ENCODE measurements at places on chromosomes 16 and 17. TPM values are rescaled to one million over a fixed set of nuclear protein-coding genes. Genes with fewer than 3 reads are reported as not detected.

GRCh38 chr16:68793401-68793857, 49.9 kb upstream of the TANGO6 start:
- no peak overlapping the region for H3K27ac ChIP-seq
- H3K27me3 ChIP-seq: no peaks in the 10 kb centered on the region
- no peak for DNase-seq
- H3K4me3 ChIP-seq: no peak overlapping the region
- no peaks in the 10 kb centered on the region for H3K4me1 ChIP-seq

DNA sequence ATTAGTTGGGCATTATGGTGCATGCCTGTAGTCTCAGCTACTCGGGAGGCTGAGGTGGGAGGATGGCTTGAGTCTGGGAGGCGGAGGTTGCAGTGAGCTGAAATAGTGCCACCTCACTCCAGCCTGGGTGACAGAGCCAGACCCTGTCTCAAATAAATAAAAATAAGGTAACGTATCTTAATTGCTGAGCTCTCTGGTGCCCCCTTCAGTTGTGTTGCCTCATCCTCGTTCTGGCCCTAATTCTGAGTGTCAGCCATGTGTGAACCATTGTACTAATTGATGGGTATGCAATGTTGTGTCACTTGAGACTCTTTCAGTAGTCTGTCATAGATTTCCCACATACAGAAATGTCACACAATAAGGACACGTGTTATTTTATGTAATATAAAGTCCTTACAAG, 363.1 kb upstream of the RBFOX1 start:
- no peaks in the 10 kb centered on the region for H3K36me3 ChIP-seq
- H3K4me3 ChIP-seq: no peak overlapping the region
- no peak for DNase-seq
- H3K4me1 ChIP-seq: no peaks in the 10 kb centered on the region

Gene LGALS9B
- total RNA-seq: not detected

Gene AKAP10
- 36.0 TPM for total RNA-seq

Gene HLF
- 4.3 TPM for total RNA-seq

GRCh38 chr17:57249520-57249919, 6.8 kb upstream of the MSI2 start:
- no peaks in the 10 kb centered on the region for H3K4me1 ChIP-seq
- no peaks in the 10 kb centered on the region for H3K36me3 ChIP-seq
- H3K27me3 ChIP-seq: no peaks in the 10 kb centered on the region
- DNase-seq: no peak

DNA sequence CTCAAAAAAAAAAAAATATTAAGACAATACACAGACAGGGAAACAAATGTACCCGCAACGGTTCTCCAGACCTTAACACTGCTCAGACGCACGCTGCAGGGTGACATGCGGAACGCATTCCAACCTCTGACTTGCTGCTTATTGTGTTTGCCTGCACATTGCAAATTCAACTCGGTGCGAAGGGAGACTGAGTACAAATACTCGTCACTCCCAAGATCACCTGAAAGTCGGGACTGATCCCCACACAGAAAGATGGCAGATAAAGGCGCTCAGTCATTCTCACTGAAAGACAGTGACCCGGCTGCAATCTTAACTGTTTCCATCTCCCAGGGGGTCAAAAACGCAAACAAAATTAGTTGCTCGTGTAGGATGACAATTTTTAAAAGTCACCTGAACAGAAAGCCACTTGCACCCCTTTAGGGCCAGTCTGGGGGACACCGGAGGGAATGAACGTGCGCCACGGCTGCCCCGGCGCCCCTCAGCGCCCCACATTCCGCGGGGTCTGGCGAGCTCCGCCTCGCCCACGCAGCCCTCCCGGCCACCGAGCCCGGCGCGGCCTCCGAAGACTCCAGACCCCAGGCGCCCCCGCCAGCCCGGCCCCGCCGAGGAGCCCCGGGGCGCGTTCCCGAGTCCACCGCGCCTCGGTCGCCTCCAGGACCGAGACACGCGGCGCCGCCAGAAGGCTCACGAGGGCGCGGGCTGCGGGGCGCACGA, 589 bp downstream of the CLCN7 start:
- no peak overlapping the region for H3K27ac ChIP-seq
- DNase-seq: no peak
- H3K4me1 ChIP-seq: peaks cover 41% of the 10 kb centered on the region
- H3K4me3 ChIP-seq: peak overlapping the region; percentile 62
- no peaks in the 10 kb centered on the region for H3K27me3 ChIP-seq

DNA sequence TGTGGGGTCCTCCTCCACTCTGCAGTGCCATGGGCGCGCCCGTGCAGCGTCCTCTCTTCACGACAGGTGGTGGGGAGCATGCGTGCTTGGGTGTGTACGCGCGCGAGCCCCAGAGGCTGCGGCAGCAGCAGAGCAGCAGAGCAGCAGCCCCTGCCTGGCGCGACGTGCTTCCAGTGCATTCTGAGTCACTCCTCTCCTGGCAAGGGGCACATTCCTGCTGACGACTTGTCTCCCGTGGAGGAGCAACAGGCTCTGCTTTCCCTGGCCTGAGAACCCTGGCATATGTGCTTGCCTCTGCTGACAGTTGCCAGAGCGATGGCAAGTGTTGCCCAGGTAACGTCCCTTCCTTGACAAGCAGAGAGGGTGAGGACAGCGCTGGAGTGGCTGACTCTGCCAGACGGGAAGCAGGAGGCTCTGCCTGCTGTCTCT, 133.8 kb upstream of the PLCG2 start:
- peaks cover 3% of the 10 kb centered on the region for H3K4me1 ChIP-seq
- H3K4me3 ChIP-seq: no peak overlapping the region
- peaks cover 6% of the 10 kb centered on the region for H3K36me3 ChIP-seq
- no peaks in the 10 kb centered on the region for H3K27me3 ChIP-seq
- no peak overlapping the region for H3K27ac ChIP-seq

DNA sequence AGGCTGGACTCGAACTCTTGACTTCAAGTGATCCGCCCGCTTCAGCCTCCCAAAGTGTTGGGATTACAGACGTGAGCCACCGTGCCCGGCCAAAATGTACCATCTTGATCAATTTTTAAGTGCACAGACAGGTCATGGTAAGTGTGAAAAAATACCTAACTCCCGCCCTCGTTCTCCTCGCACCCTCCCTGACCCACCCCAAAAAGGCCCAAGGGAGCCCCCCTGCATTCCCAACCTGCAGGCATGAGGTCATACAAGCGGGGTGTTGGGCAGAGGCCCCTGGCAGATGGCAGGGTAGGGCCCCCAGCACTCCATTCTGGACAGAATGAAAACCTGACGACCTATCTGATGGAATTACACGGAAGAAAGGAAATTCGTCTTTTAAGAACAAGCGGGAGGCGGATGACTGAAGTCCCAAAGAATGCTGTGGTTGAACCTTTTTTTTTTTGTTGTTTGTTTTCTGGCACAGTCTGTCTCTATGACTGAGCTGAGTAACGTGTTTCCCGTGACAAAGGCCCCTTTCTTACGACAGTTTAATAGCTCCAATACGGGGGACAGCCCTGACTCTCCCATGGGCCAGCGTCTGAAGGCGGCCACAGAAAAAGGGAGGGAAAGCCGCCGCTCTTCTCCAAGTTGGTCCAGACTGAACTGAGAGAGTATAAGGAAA, 376.4 kb downstream of the SLC39A11 start:
- H3K4me1 ChIP-seq: peaks cover 23% of the 10 kb centered on the region
- H3K27me3 ChIP-seq: no peaks in the 10 kb centered on the region
- no peak for DNase-seq
- H3K27ac ChIP-seq: no peak overlapping the region

Gene IRX6
- total RNA-seq: not detected

- H3K27me3 ChIP-seq: no peaks in the 10 kb centered on the region
- no peaks in the 10 kb centered on the region for H3K36me3 ChIP-seq
- no peak overlapping the region for H3K4me3 ChIP-seq
- H3K4me1 ChIP-seq: peaks cover 27% of the 10 kb centered on the region
- no peak for DNase-seq
- H3K27ac ChIP-seq: no peak overlapping the region
Observed at GRCh38 chr16:2748757-2749455, 3.5 kb upstream of the SRRM2 start.

Gene ZG16
- total RNA-seq: not detected

DNA sequence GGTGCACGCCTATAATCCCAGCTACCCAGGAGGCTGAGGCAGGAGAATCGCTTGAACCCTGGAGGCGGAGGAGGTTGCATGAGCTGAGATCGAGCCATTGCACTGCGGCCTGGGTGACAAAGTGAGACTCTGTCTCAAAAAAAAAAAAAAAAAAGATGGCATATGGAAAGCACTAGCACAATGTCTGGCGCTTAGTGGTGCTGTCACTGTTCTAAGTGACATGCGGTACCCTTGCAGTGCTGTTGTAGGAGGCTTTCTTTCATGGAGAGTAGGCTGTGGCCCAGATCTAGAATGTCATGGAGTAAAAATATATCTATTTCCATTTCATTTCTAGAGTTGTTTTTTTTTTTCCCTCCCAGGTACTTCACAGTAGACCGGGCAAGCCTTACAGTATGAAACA, 14.6 kb upstream of the METTL9 start:
- no peaks in the 10 kb centered on the region for H3K36me3 ChIP-seq
- no peak for DNase-seq
- H3K27ac ChIP-seq: no peak overlapping the region
- H3K27me3 ChIP-seq: no peaks in the 10 kb centered on the region

DNA sequence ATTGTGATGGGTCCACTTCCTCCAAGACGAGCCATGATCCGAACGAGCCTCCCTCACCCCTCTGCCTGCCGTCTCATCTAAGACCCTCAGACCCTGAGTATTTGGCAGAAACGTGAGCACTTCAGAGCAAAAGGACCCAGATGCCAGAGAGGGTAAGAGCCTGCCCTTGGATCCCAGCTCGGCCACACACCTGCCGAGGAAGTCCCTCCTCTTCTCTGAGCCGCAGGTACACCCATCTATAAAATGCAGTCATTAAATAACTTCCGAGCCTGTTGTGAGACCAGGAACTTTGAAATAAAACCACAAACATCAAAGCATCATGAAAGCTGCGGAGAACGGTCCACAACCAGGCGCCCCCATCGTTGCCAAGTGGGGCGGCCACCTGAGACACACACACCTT, 64.8 kb upstream of the DOC2B start:
- H3K4me1 ChIP-seq: no peaks in the 10 kb centered on the region
- no peak overlapping the region for H3K4me3 ChIP-seq
- no peak overlapping the region for H3K27ac ChIP-seq
- no peaks in the 10 kb centered on the region for H3K27me3 ChIP-seq
- DNase-seq: no peak

- peaks cover 67% of the 10 kb centered on the region for H3K4me1 ChIP-seq
- peak overlapping the region; percentile 72 for H3K27ac ChIP-seq
- DNase-seq: peak; percentile 48
- H3K36me3 ChIP-seq: no peaks in the 10 kb centered on the region
- H3K4me3 ChIP-seq: peak overlapping the region; percentile 22
Observed at GRCh38 chr16:85309656-85310587, 197.7 kb upstream of the CIBAR2 start.

Gene TCAP
- 6.4 TPM for total RNA-seq

- no peaks in the 10 kb centered on the region for H3K36me3 ChIP-seq
- H3K4me1 ChIP-seq: peaks cover 33% of the 10 kb centered on the region
- H3K27ac ChIP-seq: no peak overlapping the region
- no peak for DNase-seq
- no peak overlapping the region for H3K4me3 ChIP-seq
Observed at GRCh38 chr17:8744086-8744785, 400 bp downstream of the CCDC42 start.

DNA sequence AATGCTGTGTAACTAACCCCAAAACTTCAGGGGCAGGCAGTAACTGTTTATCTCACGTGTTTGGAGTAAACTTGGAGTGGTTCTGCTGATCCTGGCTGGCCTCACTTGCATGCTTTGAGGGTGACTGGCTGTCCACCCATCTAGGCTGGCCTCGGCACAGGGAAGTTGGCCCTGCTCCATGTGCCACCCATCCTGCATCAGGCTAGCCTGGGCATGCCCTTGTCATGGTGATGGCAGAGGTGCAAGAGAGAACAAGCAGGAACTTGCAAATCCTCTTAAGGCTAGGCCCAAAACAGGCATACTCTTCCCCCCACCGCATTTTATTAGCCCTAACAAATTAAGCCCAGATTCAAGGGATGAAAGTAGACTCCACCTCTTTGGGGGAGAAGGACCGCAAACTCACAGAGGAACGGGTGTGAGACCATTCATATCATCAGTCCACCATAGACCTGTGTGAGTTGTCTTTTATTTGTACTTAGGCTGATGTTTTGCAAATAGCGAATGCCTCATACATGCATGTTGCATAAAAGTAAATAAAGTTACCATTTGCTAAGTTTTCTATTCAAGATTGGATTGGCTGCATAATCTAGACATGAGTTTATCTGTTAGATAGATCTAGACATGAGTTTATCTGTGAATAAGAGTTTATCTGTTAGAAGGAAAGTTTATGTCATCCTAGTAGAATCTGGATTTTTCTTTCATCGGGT, 221.0 kb downstream of the CCDC182 start:
- no peak for DNase-seq
- no peak overlapping the region for H3K4me3 ChIP-seq
- H3K27ac ChIP-seq: no peak overlapping the region
- peaks cover 5% of the 10 kb centered on the region for H3K4me1 ChIP-seq

- no peaks in the 10 kb centered on the region for H3K36me3 ChIP-seq
- H3K4me3 ChIP-seq: no peak overlapping the region
- H3K4me1 ChIP-seq: no peaks in the 10 kb centered on the region
- no peak for DNase-seq
- H3K27ac ChIP-seq: no peak overlapping the region
Observed at GRCh38 chr16:63488955-63489354, 1452.7 kb upstream of the CDH8 start.

GRCh38 chr16:1770328-1771187, 785 bp downstream of the NME3 start:
- peaks cover 42% of the 10 kb centered on the region for H3K4me1 ChIP-seq
- peak; percentile 50 for DNase-seq
- peaks cover 29% of the 10 kb centered on the region for H3K36me3 ChIP-seq
- no peaks in the 10 kb centered on the region for H3K27me3 ChIP-seq
- peak overlapping the region; percentile 35 for H3K27ac ChIP-seq
- peak overlapping the region; percentile 89 for H3K4me3 ChIP-seq

GRCh38 chr17:4900231-4901107, 1.1 kb downstream of the C17orf107 start:
- DNase-seq: peak; percentile 42
- H3K4me3 ChIP-seq: peak overlapping the region; percentile 81
- peak overlapping the region; percentile 16 for H3K27ac ChIP-seq

- H3K4me1 ChIP-seq: peaks cover 6% of the 10 kb centered on the region
- no peak overlapping the region for H3K4me3 ChIP-seq
- no peaks in the 10 kb centered on the region for H3K27me3 ChIP-seq
Observed at GRCh38 chr16:20948444-20948843, 47.9 kb downstream of the LYRM1 start.

Gene CRYM
- not detected for total RNA-seq

DNA sequence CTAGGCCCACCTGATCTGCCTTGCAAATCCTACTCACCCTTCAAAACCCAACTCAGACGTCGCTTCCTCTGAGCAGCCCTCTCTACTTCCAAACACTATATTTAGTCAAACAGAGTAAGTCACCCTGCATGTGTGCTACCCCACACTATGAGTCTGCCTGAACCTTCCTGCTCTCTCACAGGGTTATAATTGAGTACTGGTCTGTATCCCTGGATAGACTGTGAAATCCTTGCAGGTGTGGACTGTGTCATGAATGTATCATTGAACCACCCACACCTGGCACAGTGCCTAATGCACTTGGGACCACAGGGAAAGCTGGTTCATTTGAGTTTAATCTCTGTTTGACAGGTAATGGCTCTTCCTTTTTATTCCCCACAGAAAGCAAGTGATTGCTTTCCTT, 3.4 kb downstream of the FBXO39 start:
- H3K4me1 ChIP-seq: peaks cover 7% of the 10 kb centered on the region
- H3K27me3 ChIP-seq: peaks cover 23% of the 10 kb centered on the region
- no peak overlapping the region for H3K4me3 ChIP-seq
- H3K27ac ChIP-seq: no peak overlapping the region
- no peaks in the 10 kb centered on the region for H3K36me3 ChIP-seq
- no peak for DNase-seq

Gene CYGB
- total RNA-seq: not detected

Gene FOXC2
- total RNA-seq: 0.19 TPM
